ENCODE measurements at places on chromosomes 3 and 15.
A peak's percentile ranks its signal among the peaks of the same experiment; 100 is the strongest.

DNA sequence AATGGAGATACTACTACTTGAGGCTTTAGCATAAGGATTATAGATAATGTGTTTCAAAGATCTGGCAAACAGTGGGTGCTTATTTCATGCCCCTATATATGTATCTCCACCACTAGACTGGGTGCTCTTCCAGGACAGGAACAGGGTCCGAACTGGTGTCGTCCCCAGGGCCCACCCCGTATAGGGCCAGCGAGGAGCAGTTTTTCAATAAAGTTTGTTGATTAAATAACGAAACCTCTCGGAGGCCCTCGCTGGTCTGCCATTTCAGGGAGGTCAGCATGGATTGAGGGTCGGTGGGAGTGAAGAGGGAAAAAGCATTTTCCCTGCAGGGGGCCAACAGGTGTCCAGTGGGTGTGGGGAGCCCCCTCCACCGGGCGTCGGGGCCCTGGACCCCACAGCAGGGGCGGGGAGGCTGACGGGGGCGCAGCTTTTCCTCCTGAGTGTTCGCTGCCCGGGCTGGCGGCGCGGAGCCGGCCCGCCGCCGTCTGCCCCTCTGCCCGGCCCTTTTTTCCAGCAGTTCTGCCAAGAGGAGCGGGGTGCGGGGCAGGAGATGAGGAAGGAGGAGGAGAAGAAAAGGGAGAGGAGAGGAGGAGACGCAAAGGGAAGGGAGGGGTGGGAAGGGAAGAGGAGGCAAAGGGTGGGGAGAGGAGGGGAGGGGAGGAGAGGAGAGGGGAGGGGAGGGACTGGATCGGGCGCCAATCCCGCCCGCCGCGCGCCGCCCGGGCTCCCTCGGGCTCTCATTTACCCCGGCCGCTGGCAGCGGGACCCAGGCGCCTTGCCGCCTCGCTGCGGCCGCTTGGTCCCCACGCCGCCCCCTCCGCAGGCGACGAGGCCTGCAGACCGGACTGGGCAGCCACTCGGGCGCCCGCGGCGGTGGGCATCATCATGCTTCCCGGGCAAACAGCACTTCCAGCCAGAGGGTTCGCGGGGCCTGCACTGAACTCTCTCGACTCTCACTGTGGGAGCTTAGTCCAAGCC is 66.3 kb downstream of the ISG20 start:
- DNase-seq, result no peak

- DNase-seq, result no peak
These were observed 5.3 kb downstream of the KNG1 start for GRCh38 chr3:186722457-186722856.

GRCh38 chr15:41941644-41942415 is 30.5 kb downstream of the EHD4 start:
- DNase-seq, result no peak

GRCh38 chr3:87207460-87207859 is 19.6 kb upstream of the CHMP2B start:
- peak; percentile 61 for DNase-seq

- no peak for DNase-seq
These were observed 25.6 kb downstream of the EAF1 start for GRCh38 chr3:15452961-15453360.

DNA sequence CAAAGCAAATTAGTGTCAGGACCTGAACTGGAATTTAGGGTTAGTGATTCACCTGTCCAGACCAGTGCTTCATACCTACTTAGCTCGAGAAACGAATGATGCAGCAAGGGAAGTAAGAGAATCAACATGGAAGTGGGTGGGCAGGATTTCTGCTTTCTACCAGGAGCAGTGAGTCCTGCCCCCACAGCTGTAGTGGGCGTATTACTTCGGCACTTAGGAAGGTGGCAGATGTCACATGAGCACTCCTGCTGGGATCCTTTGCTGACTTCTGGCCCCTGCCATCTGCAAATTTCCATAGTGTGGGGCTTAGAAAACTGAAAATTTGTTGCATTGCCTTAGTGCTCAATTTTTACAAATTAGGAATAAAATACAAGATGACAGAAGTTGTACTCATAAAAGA is 31.2 kb downstream of the RYR3 start:
- no peak for DNase-seq

DNA sequence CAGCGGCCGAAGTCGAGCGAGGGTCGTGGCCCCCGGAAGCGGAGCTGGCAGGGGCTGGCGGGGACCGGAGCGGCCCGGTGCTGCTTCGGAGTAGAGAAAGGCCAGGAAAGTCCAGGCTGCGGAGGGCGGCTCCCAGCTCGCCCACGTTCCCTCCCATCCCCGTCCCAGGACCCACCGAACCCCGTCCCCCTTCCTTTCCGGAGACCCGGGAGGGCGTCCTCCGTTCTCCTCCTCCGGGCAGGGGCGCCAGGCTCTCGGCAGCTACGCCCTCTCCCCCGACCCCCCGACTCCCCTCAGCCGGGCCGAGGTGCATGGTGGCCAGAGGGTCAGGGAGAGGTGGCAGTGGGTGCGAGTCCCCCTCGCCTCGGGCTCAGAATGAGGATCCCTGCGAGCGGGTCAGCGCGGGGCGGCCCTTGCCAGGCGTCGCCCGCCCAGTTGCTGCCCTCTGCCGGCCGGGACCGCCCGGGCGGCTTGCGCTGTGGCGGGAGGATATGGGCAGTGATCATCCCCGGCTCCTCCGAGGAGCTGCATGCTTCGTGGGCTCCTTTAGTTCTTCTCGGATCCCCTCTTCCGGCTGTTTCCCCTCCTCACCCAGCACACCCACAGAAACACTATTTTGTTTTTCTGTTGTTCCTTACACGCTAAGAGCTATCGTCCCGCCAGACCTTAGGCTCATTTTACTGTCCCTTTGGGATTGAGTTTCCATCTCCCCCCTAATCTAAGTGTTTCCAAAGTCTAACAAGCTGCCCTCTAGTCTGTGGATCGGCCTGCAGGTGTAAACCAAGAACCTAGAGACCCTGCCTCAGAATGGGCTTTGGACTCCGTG is 744 bp upstream of the ALDH1A2 start:
- DNase-seq, result peak; percentile 43

DNA sequence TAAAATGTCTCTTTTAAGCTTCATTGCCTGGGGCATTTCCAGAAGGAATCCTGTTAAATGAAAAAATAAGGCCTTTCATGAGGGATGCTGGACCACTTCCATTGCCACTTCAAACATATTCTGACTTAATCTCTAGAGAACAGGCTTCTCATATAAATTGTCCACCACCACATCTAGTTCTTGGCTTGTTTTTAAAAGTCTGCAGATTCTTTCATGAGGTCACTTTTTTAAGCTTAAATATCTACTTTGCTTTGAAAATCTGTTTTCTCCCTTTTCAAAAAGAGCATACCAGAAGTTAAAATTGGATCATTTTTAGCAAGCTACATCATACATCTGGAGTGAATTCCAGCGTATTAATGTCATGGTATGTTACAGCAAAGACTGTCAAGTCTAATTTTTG is 131.6 kb downstream of the C3orf70 start:
- DNase-seq, result no peak

GRCh38 chr15:73394782-73395181 is 26.0 kb upstream of the HCN4 start:
- DNase-seq, result no peak

DNA sequence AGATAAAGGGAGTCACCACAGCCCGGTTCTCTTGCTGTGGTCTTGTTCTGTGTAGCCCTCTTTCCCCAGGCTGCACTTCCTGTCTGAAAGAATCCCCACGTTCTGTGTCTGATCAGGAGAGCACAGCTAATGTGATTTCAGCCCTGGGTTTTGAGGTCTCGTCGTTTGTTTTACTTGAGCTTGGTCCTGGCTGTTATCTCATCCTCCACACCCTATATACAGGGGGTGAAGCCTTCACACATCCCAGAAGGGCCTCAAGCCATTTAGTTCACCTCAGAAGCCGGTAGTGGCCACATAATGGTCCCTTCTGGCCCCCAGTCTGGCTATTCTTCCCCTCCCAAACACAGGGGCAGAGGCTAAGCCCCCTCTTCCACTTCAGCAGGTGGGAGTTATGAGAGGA is 115.6 kb downstream of the PDE8A start:
- no peak for DNase-seq

DNA sequence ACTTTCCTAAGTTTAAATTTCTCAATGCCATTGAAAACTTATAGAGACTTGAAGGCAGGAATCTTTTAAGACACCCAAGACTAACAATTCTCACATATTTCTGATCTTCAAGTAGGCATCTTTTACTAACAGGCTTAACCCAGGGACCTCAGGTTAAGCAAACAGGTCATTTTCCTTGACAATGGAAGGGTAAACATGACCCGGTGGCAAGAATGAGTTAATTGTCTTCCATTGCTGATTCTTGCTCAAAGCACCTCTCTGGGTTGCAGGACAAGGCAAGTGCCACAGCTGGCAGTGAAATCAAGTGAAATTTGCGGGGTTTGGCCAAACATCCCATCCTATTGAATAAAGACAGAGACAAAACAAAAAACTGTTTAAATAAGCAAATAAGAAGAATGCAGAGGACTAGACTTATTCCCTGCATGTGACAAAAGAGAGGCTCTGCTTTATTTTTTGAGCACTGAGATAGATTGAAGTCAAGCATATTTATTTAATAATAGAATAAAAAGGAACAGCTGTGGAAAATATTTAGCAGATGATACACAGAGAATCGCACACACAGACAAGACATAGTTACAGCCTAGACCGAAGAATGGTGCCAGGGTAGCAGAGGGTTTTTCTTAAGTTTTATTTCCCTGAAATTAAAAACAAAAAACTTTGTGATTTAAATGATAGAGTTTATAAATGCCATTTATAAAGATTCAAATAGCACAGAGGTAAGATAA is 56.0 kb upstream of the MITF start:
- DNase-seq, result no peak

DNA sequence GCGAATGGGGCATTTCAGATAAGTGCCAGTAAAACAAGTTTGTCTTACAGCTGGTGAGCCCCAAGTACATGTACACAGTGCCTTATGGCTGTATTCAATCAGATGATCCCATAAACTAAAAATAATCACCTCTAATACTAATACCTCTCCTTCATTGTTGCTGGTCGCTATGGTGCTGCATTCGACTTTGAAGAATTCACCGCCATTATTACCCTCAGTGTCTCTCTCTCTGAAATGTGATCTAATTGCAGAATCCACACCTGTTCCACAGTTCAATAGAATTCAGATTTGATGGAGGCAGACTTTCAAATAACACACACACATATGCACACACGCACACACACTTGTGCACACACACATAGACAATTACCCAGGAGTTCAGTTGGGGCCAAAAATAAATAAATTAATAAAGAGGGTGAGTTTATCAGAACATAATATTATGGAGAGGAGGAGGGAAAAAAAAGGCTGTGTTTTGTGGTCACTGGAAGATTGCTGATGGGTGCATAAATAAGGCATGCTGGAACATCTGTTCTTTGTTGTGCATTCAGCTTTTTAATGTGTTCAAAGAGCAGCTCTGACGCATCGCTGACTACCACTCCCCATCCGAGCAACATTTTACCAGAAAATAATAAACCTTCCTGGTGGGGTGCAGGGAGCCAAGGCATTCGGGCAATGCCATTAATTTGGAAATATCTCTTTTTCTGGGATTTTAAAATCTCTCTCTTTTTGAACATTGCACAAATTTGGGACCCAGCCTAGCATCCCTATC is 235.7 kb downstream of the SATB1 start:
- peak; percentile 26 for DNase-seq

DNA sequence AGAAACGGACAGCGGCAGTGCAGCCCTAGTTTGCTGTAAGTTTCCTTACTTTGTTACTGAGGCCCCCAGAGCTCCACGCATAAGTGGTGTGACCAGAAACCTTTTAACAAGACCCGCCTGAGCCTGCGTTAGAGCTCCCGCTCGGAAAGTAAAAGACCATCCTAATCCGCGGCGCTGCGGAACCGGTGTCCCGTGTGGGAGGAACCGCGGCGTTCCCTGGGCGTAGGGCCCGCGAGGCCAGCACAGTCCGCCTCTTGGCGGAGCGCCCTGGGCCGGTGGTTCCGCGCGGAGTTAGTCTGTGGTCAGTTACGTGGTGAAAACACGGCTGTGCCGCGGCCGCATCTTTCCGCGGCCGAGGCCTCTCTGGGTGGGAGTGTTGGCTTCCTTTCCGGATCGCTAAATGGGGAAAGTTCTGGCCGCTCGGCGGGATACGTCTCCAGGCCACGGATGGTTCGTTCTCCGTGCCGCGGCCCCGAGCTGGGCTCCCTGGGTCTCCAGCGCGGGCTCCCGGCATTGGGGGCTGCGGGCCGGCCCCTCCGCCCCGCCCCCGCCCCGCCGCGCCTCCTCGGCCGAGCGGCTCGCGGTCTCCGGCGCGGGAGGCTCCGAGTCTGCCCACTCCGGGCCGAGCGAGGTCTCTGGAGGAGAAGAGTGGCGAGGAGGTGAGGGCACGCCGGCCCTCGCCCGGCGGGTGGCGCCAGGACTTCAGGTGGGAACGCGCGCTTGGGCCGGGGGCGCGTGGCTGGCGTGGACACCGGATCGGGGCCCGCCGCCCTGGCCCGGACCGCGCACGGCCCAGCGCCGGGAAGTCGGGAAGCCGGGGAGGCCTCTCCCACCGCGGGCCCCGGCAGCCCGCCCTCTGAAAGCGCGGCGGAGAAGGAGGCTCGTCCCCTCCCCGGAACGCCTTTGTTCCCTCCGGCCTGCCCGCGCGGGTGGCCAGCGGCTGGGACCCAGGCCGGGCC is 754 bp downstream of the B3GNT5 start:
- no peak for DNase-seq

DNA sequence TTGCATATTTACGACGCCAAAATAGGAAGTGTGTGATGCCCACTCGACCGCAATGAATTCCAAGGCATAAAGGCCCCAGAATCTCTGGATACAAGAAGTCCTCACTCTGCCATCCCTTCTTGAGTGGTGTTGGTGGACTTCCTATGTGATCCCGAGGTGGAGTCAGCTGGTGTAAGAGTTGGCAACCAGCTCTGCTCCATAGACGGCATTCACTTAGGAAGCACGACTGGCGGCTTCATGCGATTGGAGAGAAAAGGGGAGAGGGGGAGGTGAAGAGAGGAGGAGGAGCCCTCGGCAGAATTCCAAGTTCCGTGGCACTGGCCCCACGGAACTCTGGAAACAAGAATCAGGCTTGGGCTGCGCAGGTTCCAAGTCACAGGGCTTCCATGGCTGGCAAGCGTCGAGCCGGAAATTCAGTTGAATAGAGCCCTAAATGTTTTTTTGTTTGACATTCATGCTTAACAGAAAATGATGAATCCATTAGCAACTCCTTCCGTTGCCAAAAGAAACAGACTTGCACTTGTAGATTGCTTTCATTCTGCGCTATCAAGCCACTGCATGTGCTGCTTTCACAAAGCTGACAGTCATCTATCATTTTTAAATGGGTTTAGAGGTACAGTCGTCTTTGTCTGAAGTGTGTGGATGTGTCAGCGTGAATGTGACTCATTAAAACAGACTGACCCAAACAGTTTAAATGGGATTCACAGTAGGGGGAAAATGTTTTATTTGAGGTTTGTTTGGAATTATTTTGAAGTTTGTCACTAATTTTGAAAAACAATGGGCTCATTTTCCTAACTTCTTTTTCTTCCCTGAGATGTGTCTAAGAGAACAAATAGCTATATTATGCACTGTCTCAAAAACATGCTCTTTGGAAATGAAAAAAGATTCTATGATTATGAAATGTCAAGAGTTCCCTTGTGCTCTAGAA is 428.3 kb upstream of the ATP11B start:
- peak; percentile 99 for DNase-seq

- no peak for DNase-seq
These were observed 193.8 kb downstream of the SCAPER start for GRCh38 chr15:76711351-76711827.

GRCh38 chr15:65828585-65828984 is 36.5 kb upstream of the DENND4A start:
- no peak for DNase-seq

GRCh38 chr3:57917601-57918000 is 90.6 kb upstream of the FLNB start:
- no peak for DNase-seq
